ENCODE measurements at places on chromosomes 6 and 20.

DNA sequence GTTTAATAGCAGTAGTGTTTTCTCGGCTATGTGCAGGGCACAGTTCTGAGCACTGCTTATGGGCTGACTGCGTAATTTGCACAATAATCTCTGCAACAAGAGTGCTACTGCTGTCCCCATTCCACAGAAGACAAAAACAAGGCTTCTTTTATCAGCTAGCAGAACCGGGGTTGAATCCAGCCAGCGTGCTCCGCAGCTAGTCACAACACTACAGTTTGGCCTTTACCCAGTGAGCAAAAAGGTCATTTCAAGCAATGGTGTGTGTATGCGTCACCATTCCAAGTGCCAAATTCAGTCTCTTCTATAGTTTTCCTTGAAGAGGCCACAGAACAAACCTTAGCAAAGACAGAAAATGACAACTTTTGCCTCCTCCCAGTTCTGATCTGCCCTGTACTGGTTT is 61.1 kb downstream of the LRFN2 start:
- peaks cover 20% of the 10 kb centered on the region for H3K4me1 ChIP-seq
- H3K27ac ChIP-seq, result peak overlapping the region; percentile 35
- no peak overlapping the region for H3K4me3 ChIP-seq
- no peak for DNase-seq
- H3K36me3 ChIP-seq, result no peaks in the 10 kb centered on the region
- H3K27me3 ChIP-seq, result no peaks in the 10 kb centered on the region

GRCh38 chr6:105733556-105734162 is 330.8 kb upstream of the PREP start:
- H3K27ac ChIP-seq, result no peak overlapping the region
- no peaks in the 10 kb centered on the region for H3K4me1 ChIP-seq
- no peaks in the 10 kb centered on the region for H3K27me3 ChIP-seq
- no peak for DNase-seq
- peaks cover 3% of the 10 kb centered on the region for H3K36me3 ChIP-seq

DNA sequence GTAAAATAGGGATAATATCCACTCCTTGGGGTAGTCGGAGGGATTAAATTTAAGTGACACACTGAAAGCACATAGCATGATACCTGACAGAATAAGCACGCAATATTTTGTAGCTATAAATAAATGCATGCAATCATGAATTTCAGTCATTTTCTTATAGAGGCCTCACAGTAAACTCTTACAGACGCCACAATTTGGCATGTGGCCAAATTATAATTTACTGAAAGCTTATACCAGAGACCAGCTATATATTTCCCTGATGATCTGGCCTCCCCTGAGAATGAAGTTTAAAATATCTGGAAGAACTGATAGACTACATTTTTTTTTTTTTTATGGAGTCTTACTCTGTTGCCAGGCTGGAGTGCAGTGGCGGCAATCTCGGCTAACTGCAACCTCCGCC is 40.9 kb downstream of the QRSL1 start:
- H3K27me3 ChIP-seq, result no peaks in the 10 kb centered on the region
- no peak for DNase-seq
- H3K27ac ChIP-seq, result no peak overlapping the region
- no peaks in the 10 kb centered on the region for H3K4me1 ChIP-seq
- peaks cover 15% of the 10 kb centered on the region for H3K36me3 ChIP-seq

GRCh38 chr20:18837718-18838117 is 24.1 kb downstream of the SCP2D1 start:
- H3K27me3 ChIP-seq, result peaks cover 2% of the 10 kb centered on the region
- DNase-seq, result no peak
- no peak overlapping the region for H3K4me3 ChIP-seq

DNA sequence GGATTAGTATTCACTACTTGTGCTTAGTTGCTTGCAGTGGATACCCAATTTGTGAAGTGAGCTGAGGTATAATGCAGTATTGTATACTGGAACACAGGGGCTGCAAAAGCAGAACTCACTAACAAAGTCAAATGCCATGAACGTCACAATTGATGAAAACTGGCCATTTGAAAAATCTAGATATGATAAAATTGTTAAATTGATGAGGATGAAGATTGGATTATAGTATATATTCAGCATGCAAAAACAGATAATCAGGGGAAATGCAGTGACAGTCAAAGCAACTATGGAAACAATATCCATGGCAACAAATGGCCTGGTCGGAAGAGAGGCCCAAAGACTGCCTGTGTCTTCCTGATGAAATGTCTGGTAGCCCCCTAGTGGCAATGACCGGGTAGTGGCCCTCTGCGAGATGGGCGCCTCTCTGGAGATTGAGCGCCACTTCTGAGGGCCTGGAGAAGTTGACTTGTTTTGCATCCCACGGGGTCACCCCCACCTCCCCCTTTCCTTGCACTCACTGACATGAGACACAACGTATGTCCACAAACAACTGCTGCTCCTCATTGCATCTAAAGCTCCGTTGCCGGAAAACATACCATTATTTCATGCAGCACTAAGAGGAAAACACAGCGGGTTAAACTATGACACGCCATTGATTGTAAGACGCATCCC is 43.6 kb downstream of the C6orf15 start:
- H3K27ac ChIP-seq, result no peak overlapping the region
- DNase-seq, result peak; percentile 76
- peaks cover 15% of the 10 kb centered on the region for H3K4me1 ChIP-seq
- H3K4me3 ChIP-seq, result no peak overlapping the region
- no peaks in the 10 kb centered on the region for H3K36me3 ChIP-seq

DNA sequence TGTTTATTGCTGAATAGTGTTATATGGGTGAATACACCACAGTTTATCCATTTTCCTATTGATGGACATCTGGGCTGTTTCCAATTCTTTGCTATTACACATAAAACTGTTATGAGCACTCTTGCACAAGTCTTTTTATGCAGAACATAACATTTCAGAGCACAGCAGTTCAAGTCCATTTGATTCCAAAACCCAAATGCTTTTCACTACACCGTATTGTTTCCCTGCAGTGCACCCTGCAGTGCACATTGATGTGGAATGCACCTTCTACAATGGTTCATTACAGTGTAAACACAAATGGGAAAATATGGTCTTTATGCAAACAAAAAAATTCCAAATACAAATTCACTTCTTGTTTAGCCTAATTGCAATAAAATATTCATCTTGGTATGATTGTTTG is 3.6 kb upstream of the SLC2A12 start:
- no peak overlapping the region for H3K27ac ChIP-seq
- peaks cover 20% of the 10 kb centered on the region for H3K4me1 ChIP-seq

DNA sequence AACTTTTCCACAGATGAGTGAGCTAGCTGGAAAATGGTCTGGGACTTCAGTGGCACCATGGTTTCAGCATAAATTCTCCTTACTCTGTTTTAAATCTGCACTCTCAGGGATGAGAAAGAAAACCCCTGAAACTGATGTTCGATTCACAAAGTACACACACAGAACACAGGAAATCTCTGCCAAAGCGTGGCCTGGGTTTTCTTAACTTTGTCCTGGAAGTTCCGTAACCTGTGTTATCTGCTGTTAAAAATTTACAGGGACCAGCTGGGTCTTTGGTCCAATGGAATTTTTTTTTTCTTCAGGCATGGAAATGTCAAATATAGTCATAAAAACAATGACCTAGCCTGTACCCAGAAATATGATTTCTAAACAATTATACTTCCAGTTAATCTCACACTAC is 7.3 kb downstream of the SCML4 start:
- H3K27ac ChIP-seq, result no peak overlapping the region
- peaks cover 28% of the 10 kb centered on the region for H3K4me1 ChIP-seq
- no peaks in the 10 kb centered on the region for H3K27me3 ChIP-seq
- DNase-seq, result no peak

DNA sequence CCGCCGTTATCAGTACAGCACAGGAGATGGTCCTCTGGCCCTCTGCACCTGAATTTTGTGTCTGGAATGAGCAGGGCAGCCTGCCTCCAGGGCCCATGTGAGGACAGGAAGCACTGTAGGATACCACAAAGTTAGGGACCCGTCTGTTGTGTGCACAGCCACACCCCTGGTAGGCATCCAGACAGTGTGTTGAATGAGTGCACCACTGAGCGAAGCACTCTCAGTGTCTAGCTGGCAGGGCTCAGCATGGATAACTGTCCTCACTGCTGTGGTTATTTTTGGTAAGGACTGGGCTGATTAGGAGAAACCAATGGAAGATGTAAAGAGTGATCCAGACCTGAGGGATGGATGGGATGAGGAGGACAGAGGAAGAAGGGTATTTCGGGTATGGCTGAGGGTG is 178.7 kb downstream of the CLIC5 start:
- no peaks in the 10 kb centered on the region for H3K27me3 ChIP-seq
- H3K27ac ChIP-seq, result no peak overlapping the region
- no peak for DNase-seq
- H3K4me1 ChIP-seq, result no peaks in the 10 kb centered on the region
- H3K4me3 ChIP-seq, result no peak overlapping the region

DNA sequence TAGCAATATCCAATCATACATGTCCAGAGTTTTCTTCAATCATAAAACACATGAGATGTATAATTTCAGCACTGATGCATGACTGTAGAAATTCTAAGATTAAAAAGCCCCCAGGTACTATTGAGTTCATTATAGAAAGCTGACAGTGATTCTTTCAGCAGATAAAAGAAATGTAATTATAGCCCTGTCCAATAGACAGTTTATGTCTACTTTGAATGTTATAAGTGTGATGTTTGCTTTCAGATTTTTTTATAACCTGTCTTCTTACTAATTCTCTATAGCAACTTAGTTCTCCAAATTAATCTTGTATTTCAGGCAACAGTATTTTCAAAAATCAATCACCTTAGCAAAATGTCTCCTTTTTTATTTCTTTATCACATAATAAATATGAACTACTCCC is 13.5 kb upstream of the FKBP1C start:
- H3K4me1 ChIP-seq, result no peaks in the 10 kb centered on the region
- H3K4me3 ChIP-seq, result no peak overlapping the region
- DNase-seq, result no peak
- no peaks in the 10 kb centered on the region for H3K36me3 ChIP-seq

DNA sequence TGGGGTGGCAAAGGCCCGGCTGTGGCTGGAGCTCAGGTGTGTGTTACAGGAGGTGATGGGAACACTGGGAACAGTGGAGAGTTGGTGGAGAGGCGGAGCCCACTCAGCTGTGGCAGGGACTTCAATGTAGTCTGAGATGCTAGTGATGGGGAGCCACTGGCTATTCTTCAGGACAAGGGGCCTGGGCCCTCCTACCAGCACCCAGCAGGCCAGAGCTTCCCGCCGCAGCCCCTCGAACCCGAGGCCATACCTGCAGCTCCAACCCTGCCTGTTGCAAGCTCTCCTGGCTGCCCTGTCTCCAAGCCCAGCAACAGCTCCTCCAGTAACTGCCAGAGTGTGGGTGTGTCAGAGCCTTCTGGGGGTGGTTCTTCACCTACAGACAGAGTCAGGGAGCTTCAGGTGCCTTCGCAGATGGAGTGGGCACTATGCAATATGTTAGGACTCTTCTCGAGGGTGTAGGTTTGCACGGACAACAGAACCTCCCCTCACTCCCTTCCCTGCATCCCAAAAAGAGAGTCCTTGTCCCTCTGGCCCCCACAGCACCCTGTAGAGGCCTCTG is 146.2 kb upstream of the MLN start:
- H3K36me3 ChIP-seq, result no peaks in the 10 kb centered on the region
- no peak for DNase-seq
- H3K27ac ChIP-seq, result no peak overlapping the region
- H3K4me3 ChIP-seq, result no peak overlapping the region
- H3K4me1 ChIP-seq, result no peaks in the 10 kb centered on the region

- peaks cover 27% of the 10 kb centered on the region for H3K4me1 ChIP-seq
- H3K4me3 ChIP-seq, result peak overlapping the region; percentile 99
- DNase-seq, result no peak
- no peaks in the 10 kb centered on the region for H3K36me3 ChIP-seq
- peaks cover 39% of the 10 kb centered on the region for H3K27me3 ChIP-seq
- H3K27ac ChIP-seq, result no peak overlapping the region
These were observed 1.1 kb upstream of the TAF8 start for GRCh38 chr6:42049116-42049809.

DNA sequence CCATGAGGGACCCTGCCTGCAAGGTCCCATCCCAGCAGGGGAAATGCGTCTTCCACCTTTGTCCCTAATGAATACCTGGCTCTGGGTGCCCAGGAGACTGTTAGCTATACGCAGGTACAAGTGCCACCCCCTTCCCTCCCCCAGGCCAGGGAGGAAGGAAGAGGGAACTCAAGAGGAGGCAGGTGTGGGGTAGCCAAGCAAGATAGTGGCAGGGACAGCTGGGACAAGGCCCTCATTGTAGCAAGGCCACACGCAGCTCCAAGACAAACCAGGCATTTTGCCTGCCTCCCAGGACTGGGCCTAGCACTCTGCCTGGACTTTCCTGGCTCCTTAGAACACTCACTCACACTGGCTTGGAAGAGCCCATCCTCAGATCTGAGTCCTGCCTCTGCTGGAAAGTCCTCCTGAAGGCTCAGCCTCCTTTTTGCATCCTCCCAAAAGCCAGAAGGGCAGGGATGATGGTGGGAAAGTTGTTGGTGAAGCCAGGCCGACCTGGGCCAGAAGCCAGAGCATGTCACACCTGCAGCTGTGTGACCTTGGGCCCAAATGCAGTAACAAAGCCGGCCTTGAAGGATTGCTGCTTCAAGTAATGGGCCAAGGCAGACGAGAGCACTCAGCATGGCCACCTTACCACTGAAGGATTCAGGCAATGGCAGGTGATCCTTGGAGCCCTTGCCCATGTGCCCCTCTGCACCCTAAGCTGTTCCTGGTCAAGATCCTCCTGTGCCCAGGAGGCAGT is 27.7 kb downstream of the SNPH start:
- no peaks in the 10 kb centered on the region for H3K36me3 ChIP-seq
- no peaks in the 10 kb centered on the region for H3K4me1 ChIP-seq
- DNase-seq, result no peak
- peak overlapping the region; percentile 35 for H3K27ac ChIP-seq

Data from neural crest cell (in vitro differentiated cells).